Kasumi-1 (cell line): ENCODE measurements at places on chromosomes 11 and 22.

DNA sequence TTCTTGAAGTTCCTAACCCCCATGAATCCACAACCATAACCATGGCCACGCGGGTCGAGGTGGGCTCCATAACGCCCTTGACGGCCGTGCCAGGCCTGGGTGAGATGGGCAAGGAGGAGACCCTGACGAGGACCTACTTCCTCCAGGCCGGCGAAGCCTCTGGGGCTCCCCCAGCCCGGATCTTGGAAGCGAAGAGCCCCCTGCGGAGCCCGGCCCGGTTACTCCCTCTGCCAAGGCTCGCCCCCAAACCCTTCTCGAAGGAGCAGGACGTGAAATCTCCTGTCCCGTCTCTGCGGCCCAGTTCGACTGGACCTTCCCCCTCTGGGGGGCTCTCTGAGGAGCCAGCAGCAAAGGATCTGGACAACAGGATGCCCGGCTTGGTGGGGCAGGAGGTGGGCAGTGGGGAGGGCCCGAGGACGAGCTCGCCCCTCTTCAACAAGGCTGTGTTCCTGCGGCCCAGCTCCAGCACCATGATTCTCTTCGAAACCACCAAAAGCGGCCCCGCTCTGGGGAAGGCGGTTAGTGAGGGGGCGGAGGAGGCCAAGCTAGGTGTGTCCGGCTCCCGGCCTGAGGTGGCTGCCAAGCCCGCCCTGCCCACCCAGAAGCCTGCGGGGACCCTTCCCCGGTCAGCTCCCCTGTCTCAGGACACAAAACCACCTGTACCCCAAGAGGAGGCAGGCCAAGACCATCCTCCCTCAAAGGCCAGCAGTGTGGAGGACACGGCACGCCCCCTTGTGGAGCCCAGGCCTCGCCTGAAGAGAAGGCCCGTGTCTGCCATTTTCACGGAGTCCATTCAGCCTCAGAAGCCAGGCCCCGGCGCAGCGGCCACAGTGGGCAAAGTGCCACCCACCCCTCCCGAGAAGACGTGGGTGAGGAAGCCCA lies 75.7 kb downstream of the KIAA1671 start:
- DNase-seq: no peak

DNA sequence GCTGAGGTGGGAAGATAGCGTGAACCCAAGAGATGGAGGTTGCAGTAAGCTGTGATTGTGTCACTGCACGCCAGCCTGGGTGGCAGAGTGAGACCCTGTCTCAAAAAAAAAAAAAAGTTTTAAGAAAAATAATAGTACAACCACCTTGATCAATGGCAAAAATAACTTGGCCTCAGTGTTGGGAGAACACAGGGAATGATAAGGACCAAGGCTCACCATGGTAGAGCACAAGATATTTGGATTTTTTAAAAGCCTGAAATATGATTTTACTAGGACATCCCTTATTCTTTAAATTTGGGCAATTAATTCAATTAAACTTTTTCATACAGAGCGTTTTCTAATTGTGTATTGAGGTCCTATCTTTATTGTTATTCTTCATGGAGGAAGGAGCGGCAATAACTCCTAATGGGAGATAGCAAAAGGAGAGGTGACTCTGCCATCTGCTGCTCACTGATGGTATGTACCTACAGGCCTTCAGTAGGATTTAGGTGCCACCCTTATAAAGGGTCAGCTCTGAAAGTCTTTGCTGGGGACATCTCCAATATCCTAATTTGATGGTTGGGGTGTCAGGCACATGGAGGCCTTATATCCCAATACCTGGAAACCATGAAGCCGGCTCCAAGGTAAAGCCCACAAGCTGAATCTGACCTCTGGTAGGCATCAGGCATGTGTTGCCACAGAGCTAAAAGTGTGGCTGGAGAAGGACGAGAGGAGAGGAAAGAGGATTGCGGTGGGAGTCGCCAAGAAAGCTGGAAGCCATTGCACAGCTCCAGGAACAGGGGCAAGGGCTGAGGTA lies 21.9 kb upstream of the POLD3 start:
- peak; percentile 73 for DNase-seq

DNA sequence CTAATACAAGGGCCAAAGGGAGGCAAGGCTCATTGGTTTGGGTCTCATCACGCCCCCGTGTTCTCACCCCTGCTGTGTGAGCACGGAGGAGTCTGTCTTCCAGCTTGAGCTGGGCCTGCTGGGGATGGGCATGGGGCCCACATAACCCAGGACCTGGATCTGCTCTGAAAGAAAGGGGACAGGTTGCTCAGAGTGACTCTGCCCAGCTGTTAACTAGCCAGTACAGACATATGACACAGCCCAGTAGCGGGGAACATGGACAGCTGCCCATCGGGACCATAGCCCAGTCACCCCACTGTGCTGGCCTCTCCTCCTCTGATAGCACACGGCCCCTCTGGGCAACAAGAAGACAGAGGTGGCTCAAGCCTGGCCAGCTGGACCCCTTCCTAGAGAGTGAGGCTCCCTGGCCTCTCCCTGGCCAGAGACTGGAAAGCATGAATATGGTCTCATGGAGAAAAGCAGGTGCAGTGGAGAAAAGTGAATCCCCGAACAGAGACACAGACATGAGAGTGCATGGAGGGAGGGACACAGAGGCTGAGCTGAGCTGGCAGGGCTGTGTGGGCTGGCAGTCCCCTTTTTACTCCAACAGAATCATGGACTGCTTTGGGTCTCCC lies 973.9 kb downstream of the BRD1 start:
- DNase-seq: no peak

DNA sequence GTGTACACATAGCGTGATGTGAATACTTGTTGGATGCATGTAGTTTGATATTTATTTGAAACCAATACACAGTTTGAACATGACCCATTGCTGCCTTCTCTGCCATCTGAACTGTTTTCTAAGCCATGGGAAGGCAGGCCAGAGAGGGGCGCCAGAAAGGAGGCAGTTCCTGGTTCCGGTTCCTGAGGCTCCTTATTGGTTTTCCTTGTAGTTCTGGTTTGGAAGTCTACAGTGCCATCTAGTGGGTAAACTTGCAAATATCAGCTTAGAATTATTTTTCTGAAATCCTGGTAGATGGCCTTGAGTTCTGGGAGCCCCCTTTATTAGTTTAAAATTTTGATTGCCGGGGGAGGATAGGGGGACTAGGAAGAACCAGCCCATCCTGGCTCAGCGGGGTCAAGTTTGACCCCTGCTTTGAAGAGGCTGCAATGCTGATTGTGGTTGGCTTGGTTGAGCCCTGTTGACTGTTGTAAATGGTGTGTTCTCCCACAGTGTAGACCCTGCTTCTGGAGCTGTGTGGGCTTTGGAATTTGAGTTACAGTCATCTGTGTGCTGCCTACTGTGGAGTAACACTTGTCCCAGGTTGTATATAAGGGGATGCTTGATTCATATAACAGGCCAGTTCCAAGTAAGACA lies 48.4 kb downstream of the GRAMD1B start:
- peak; percentile 78 for DNase-seq

DNA sequence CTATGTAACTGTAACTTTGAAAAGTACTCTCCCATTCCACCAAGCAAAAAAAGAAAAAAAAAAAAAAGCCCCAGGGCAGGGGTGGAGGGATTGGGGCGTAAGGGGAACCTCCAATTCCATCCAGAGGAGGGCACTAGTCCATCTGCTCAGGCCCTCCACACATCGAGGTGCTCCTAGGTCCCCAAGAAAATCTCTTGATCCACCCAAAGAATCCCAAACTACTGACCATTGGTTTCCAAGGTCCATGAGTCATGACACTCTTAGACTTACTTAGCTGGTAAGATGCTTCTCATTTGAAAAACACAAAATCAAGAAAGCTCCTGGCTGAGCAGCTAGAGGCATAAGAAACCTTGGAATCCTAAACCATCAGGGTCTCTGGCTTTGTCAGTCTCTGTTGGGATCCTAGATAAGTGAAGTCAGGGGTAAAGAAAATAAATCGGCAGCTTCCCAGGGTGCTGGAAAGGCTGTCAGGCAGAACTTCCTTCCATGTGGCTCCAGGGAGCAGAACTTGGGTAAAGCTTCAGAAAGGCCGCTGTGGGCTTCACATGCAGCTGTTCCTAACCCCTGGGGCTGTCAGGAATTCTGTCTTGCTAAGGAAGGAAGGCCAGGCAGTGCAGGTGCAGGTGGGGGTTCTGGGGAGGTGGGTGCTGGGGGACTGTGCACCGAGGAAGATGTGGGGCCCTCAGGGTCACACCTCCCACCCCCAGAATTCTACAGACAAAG lies 49.4 kb upstream of the ADA2 start:
- no peak for DNase-seq

GRCh38 chr11:45217991-45218390 lies 68.2 kb downstream of the SYT13 start:
- no peak for DNase-seq

GRCh38 chr22:37379085-37379484 lies 48.2 kb downstream of the ELFN2 start:
- no peak for DNase-seq

DNA sequence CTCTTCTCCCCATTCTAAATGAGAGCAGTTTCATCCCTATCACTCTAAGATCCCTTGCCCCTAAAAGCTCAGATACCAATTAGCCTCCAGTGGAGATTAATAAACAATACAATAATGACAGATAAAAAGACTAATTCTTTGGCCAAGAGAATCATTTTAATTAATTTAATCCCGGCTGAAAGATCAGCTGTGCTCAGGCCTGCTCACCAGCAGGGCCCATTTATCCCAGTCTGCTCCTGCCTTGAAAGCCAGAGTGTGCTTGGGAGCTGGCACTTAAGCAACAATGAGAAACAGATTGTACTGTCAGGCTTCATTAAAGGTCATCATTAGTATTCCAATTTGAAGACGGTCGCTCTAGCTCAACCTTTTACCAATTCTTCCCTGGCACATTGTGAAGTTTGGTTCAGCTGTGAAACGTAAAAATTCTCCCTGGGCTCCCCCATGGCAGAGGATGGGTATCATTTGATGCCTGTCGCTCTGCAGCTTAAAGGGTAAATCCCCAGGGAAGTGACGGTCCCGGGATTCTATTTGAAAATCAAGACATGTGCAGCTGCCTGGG lies 36.1 kb upstream of the HTATIP2 start:
- no peak for DNase-seq

- peak; percentile 79 for DNase-seq
These were observed 1.2 kb upstream of the FCHSD2 start for GRCh38 chr11:73143126-73143838.

GRCh38 chr11:20672575-20672974 lies 3.2 kb downstream of the NELL1 start:
- peak; percentile 1 for DNase-seq

DNA sequence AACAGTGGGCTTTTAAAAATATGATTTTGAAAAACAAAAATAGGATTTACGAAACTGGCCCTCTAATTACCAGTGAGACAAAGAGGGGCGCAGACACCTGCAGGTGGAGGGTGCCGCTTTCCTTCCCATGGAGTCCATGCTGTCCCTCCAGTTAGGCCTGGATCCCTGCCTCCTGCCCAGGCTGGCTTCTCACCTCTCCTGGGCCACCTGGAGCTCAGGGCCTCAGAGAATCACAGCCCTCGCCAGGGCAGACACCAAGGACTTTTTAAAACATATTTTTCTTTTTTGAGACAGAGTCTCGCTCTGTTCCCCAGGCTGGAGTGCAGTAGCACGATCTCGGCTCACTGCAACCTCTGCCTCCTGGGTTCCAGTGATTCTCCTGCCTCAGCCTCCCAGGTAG lies 1437.2 kb downstream of the TBC1D22A start:
- DNase-seq: no peak

- peak; percentile 29 for DNase-seq
These were observed 921 bp downstream of the TESMIN start for GRCh38 chr11:68750195-68751003.

GRCh38 chr11:10072142-10072541 lies 221.9 kb downstream of the SBF2 start:
- DNase-seq: no peak
